ENCODE measurements at places on chromosomes 6 and 20.
A peak's percentile ranks its signal among the peaks of the same experiment; 100 is the strongest.

- no peak for DNase-seq
Measured at GRCh38 chr6:12420626-12421025, 130.5 kb downstream of the EDN1 start.

DNA sequence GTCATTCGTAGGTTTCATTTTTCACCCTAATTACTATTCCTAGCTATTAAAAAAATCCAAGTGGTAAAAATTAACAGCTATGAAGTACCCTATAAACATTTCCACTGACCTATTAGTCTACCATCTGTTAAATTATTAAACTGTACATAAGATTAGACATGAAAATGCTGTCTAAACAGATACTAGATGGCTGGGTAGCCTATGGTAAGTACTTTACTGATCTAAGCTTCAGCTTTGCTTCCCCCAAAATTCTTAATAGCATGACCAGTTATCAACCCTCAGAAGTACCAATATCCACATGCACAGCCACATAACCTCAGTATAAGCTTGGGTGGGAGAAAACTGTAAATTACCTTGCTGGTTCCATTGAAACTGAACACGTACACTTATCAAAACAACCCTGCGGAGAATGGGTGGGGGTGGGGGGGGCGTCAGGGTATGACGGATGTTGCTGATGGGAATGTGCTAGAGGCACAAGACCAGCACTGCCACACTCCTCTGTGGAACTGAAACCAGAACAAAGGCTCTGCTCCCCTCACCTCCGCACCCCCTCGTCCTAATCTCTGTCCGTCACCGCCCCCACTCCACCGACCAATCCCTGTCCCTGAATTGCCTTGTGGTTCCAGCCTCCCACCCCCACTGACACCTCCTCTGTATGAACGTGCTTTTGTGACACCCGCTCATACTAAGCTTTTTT lies 45.3 kb downstream of the B4GALT5 start:
- no peak for DNase-seq

DNA sequence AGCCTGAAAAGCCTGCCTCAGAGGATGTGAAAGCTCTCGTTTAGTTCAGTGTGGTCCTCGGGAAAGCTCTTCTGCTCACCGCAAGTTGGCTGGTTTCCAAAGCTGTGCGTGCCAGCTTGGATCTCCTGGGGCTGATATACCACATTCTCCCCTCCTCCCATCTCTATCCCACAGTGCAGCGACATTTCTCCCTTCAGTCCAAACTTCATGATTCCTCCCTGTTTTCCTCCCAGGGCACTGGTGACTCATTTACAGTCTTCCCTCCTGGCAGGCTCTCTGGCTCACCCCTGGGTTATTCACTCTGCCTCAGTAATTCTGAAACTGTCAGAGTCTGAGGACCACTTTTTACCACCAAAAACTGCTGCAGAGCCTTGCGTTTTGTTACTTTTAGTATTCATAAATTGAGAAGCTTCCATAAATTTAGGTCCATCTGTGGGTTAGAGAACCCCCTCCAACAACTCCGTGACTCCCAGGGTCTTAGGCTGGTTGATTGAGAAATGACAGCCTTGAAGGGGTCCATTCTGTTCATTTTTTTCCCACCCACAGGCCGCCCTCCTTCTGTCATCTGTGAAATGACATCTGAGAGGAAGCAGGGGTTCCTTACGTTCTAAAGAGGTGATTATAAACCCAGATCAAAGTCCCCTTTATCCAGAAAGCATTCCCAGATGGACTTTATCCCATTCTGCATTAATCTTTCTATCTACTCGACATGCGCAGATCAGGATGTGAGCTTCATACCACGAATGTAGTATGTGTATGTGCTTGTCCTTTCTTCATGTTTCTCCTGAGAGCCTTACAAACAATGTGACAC lies 6.1 kb downstream of the TRIM10 start:
- DNase-seq, result peak; percentile 82

GRCh38 chr6:136251394-136251793 lies 1.3 kb upstream of the MTFR2 start:
- DNase-seq, result no peak

GRCh38 chr6:142195862-142196541 lies 48.9 kb downstream of the VTA1 start:
- DNase-seq, result no peak

DNA sequence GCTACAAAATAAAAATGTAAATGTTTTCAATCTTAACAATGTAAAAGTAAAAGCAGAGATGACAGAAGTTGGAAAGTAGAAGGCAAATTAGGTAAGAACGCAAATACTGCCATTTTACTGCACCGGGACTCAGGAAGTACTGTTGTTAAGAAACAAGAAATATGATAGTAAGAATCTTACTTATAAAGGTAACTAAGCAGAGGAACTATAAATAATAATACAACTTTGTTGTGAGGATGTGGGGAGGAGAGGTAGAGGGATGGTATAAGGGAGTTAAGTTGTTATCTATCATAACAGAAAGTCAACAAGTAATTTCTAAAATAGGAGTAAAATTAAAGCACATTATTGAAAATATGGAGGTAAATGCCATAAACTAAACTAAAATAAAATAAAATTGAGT lies 104.3 kb upstream of the MRPS10 start:
- DNase-seq, result no peak

- DNase-seq, result no peak
Measured at GRCh38 chr20:19382386-19383340, 170.2 kb downstream of the SLC24A3 start.

DNA sequence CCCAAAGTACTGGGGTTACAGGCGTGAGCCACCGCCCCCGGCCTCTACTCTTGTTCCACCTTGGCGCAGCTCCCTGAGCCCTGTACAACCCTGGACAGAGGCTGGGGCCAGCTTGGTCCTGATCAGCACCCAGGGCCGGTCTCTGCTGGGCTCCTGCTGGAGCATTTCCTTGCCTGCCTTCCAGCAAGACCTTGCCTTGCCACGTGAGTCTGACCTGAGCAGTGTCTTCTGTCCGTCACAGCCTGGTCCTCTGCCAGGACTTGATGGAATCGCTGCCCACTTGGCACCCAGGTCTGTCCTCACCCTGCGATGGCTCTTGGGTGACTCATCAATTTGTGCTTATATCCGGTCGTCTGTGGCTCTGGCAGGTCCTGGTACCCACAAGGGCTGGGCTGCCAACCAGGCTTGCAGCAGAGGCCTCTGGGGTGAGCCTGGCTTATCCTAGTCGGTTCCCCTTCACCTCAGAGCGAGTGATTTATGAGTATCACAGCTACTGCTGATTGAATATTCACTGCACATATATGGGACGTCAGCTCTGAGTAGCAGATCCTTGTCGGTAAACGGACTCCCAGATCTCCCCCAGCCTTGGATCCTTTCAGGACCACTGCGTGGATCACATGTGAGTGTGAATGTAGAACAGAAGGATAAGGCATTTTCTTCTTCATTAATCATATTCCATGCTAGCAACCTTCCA lies 10.1 kb upstream of the SULF2 start:
- no peak for DNase-seq

DNA sequence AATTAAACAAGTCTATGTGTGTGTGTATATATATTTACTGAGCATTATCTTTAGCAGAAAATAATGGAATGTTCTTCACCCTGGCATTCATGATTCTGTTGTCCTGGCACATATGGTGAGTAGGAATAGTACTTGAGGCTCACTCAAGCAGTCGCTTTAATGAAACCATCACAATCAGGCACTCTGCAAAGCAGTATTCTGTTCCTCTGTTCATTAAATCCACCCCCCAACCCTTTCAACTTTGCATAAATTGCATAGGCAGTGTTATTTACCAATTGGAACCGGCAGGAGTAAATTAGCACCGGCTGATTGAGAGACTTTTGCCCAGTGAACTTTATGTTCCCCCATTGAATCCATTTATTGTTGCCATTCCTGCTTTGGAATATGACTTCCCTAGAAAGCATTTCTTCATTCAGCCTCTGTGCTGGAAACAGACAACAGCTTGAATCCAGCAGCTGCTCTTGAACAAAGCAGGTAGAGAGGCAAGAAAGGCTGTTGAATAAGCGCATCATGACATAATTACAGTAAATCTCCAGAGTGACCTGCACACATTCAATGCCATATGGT lies 268.0 kb upstream of the RNF217 start:
- no peak for DNase-seq

DNA sequence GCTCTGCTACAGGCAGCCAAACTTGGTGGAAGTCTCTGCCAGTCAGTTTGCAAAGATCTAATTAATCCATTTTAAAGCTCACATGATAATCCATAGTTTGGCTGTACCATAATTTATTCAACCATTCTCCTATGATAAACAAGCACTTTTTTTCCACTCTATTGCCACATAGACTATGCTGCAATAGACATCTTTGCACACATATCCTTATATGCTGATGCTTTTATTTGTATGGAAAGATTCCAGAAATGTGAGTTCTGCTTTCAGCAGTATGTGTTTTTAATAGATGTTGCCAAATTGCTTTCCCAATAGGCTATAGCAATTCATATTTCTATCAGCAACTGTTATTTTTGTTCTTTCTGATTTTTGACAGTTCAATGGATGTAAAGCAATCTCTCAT lies 628.0 kb downstream of the KIF16B start:
- DNase-seq, result no peak

- DNase-seq, result no peak
Measured at GRCh38 chr6:32974016-32974333, 5.6 kb downstream of the BRD2 start.

- DNase-seq, result no peak
Measured at GRCh38 chr6:73058736-73059135, 166.6 kb downstream of the KHDC1L start.

- no peak for DNase-seq
Measured at GRCh38 chr6:93735099-93735498, 315.7 kb upstream of the EPHA7 start.

- DNase-seq, result no peak
Measured at GRCh38 chr6:150299873-150300485, 68.8 kb upstream of the IYD start.

GRCh38 chr6:148746363-148747144 lies at the start of gene UST:
Gene UST, plus strand, starts transcription at chr6:148747030. Its CDS starts 401 bp downstream, at chr6:148747431.
- DNase-seq, result peak; percentile 75

DNA sequence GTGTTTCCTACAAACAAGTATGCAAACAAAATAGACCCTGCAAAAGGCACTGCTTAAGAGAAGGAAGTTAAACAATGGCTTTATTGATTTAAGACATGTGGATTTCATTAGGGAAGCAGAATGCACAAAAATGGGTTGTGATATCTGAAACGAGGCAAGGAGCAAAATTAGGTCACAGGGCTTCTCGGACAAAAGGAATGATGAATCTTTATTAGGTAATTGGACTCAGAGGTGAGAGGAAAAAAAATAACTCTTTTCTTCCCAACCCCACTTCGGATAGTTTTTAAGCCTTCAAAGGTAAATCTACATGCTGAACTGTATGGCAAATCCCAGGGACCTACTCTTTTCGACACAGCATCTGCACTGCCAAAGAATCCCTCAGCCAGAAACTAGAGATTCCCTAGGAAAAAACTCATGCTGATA lies 183.0 kb upstream of the TAB2 start:
- DNase-seq, result no peak

- DNase-seq, result peak; percentile 62
Measured at GRCh38 chr6:17032988-17033634, 68.7 kb upstream of the STMND1 start.

GRCh38 chr6:32974541-32975308 lies 6.3 kb downstream of the BRD2 start:
- DNase-seq, result no peak

GRCh38 chr6:54026652-54027400 lies 84.4 kb upstream of the MLIP start:
- no peak for DNase-seq

GRCh38 chr20:24494460-24494920 lies 25.1 kb downstream of the SYNDIG1 start:
- no peak for DNase-seq

GRCh38 chr6:3376893-3377535 lies 79.8 kb downstream of the SLC22A23 start:
- DNase-seq, result no peak

- no peak for DNase-seq
Measured at GRCh38 chr6:112231594-112232060, 22.7 kb downstream of the LAMA4 start.

DNA sequence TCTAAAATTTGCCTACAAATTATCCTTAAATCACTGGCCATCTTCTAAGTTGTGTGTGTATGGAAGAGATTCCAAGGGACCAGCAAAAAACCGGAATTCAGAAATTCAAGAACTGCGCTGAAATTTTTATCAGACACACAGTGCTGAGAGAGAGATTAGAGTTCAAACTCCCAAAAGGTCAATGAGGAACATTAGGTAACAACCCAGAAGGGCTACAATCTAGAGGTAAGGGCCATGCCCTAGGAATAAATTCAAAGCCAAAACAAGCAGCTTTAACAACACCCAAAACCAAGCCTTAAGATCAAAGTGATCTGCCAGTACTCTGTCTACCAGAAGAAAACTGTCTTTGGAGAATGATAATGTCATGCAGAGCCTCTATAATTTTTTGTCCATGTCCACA lies 17.8 kb downstream of the SRSF12 start:
- DNase-seq, result no peak

DNA sequence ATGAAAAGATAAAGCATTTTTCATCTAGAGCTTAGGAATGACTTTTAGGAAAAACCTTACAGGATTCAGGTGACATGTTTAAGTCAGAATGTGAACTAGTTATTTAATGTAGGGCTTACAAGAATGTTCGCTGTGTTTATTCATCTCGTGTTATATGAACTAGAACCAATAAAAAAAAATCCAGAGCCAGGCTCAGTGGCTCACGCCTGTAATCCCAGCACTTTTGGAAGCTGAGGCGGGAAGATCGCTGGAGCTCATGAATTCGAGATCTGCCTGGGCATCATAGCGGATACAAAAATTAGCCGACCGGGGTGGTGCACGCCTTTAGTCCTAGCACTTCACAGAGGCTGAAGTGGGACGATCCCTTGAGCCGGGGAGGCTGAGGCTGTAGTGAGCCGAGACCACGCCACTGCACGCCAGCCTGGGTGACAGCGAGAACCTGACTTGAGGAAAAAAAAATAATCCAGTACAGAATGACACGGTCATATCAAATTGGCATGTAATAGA lies 46.3 kb downstream of the OR2B2 start:
- DNase-seq, result no peak

GRCh38 chr6:13044390-13044789 lies 283.9 kb downstream of the TBC1D7 start:
- no peak for DNase-seq

GRCh38 chr20:53840532-53840931 lies 229.9 kb downstream of the BCAS1 start:
- DNase-seq, result no peak

DNA sequence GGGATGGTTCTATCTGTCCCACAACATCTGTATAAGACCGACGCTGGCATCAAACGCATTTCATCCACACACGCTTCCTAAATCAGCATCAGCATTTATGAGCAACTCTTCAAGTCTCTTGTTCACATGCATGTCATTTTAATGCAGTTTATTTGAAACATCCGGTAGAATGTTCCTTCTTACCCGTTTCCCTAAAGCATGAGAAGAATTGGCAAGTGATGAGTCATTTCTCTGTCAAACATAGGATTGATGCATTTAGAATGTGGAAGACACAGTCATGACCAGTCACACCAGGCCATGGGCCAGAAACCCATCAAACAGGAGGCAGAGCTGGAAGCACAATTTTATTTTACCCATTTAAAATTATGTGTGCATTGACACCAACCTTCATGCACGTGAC lies 122.8 kb downstream of the UST start:
- peak; percentile 40 for DNase-seq

- DNase-seq, result no peak
Measured at GRCh38 chr20:59779656-59780380, 153.6 kb downstream of the SYCP2 start.
